ENCODE measurements at places on chromosomes 6 and 20. TPM values are rescaled to one million over a fixed set of nuclear protein-coding genes. Genes with fewer than 3 reads are reported as not detected.

The LY6G6F gene
- polyA plus RNA-seq = not detected

DNA sequence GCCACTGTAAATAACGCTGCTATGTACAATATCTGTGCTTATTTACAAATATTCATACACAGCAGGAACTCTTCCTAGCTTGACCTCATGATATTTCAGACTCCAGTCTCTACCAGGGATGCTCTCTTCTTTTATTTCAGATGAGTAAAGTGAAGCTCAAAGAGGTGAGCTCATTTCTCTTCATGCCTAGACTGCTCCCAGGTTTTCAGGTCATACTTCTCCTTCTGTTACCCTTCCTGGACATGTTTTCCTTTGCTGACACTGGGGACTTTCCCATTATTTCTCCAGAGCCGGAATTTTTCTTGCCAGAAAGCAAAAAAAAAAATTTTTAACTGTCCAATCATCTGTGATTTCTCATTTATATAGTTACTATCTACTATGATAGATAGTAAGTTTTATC is 147.2 kb upstream of the DST start:
- no peak for DNase-seq
- H3K4me1 ChIP-seq = no peaks in the 10 kb centered on the region
- H3K36me3 ChIP-seq = peaks cover 9% of the 10 kb centered on the region
- H3K27me3 ChIP-seq = peaks cover 5% of the 10 kb centered on the region
- H3K27ac ChIP-seq = no peak overlapping the region

- no peak for DNase-seq
- peak overlapping the region; percentile 39 for H3K27ac ChIP-seq
- H3K36me3 ChIP-seq = no peaks in the 10 kb centered on the region
- peaks cover 10% of the 10 kb centered on the region for H3K27me3 ChIP-seq
Observed at GRCh38 chr6:44554861-44555260, 167.4 kb downstream of the CDC5L start.

- H3K36me3 ChIP-seq = no peaks in the 10 kb centered on the region
- no peak overlapping the region for H3K27ac ChIP-seq
- no peaks in the 10 kb centered on the region for H3K27me3 ChIP-seq
- no peaks in the 10 kb centered on the region for H3K4me1 ChIP-seq
Observed at GRCh38 chr6:87846434-87846833, 144.4 kb upstream of the AKIRIN2 start.

The SAMD5 gene
- not detected for polyA plus RNA-seq

The IL17A gene
- not detected for polyA plus RNA-seq

- no peak overlapping the region for H3K4me3 ChIP-seq
- H3K27ac ChIP-seq = no peak overlapping the region
- H3K27me3 ChIP-seq = no peaks in the 10 kb centered on the region
- H3K36me3 ChIP-seq = peaks cover 8% of the 10 kb centered on the region
- no peak for DNase-seq
Observed at GRCh38 chr6:106167096-106167814, 81.1 kb downstream of the PRDM1 start.

GRCh38 chr20:3045042-3045815 is 623 bp upstream of the MRPS26 start:
- peaks cover 28% of the 10 kb centered on the region for H3K4me1 ChIP-seq
- peaks cover 7% of the 10 kb centered on the region for H3K36me3 ChIP-seq
- no peak for DNase-seq

DNA sequence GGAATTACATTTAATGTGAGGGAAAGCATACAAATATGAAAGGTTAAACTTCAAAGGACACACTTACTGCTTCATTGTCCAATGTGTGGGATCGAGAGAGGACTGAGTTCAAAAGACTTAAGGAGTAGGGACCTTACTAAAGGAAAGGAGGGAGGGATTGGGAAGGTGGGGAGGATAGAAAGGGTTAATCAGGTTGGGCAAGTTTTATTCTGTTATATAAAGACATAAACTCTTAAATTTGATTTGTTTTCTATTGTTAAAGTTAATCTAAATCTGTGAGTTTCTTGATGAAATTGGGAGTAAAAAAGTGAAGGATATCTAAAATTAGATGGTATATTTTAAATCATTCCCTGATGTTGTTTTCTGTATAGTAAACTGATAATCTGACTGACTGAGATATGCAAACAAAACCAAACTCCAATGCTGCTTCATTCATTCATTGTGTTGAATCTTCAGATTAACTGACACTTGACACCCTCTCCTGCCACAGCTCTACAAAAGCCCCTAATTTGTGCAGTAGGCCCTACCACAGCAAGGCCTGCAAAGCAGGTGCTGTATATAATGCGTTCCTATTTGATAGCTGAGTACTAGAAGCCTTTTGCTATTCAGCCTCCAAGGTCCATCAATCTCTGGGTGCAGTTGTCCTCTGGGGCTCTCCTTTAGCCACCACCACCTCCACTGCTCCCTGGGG is 1.3 kb upstream of the UBE2J1 start:
- peaks cover 75% of the 10 kb centered on the region for H3K4me1 ChIP-seq
- H3K27ac ChIP-seq = peak overlapping the region; percentile 95
- peaks cover 8% of the 10 kb centered on the region for H3K36me3 ChIP-seq
- peak overlapping the region; percentile 95 for H3K4me3 ChIP-seq

The EYS gene
- 0.11 TPM for polyA plus RNA-seq

The SEC63 gene
- polyA plus RNA-seq = 33.3 TPM

- no peaks in the 10 kb centered on the region for H3K27me3 ChIP-seq
- no peak overlapping the region for H3K4me3 ChIP-seq
- no peaks in the 10 kb centered on the region for H3K4me1 ChIP-seq
- no peak for DNase-seq
- no peak overlapping the region for H3K27ac ChIP-seq
- peaks cover 10% of the 10 kb centered on the region for H3K36me3 ChIP-seq
Observed at GRCh38 chr6:80235647-80236046, 129.2 kb downstream of the BCKDHB start.

The SLC12A5 gene
- not detected for polyA plus RNA-seq

DNA sequence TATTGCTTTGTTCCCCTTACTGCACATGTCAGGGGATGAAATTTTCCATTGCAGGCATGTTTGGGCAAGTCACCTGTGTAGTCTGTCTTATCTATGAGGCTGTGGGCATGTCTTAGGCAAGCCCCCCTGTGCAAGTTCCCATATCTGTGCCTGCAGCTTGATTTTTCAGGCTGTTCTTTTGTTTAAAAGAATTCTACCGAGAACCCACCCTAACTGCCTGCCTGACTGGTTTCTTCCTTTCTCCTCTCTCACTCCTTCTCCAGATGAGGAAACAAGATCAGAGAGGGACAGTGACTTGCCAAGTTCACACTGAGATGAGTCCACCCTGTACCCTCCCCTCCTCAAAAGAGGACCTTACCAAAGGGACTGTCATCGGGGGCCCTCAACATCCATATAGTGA is 11.0 kb downstream of the TREML2 start:
- H3K4me1 ChIP-seq = peaks cover 85% of the 10 kb centered on the region
- no peak overlapping the region for H3K4me3 ChIP-seq
- H3K27me3 ChIP-seq = no peaks in the 10 kb centered on the region

The PLA2G7 gene
- 0.14 TPM for polyA plus RNA-seq

The RAB22A gene
- polyA plus RNA-seq = 15.8 TPM

The GID8 gene
- 15.8 TPM for polyA plus RNA-seq

GRCh38 chr20:53141201-53142050 is 169.3 kb downstream of the TSHZ2 start:
- no peak overlapping the region for H3K27ac ChIP-seq
- H3K36me3 ChIP-seq = no peaks in the 10 kb centered on the region
- H3K4me3 ChIP-seq = no peak overlapping the region
- no peak for DNase-seq
- peaks cover 8% of the 10 kb centered on the region for H3K27me3 ChIP-seq
- no peaks in the 10 kb centered on the region for H3K4me1 ChIP-seq

GRCh38 chr20:59822291-59823029 is 111.0 kb downstream of the SYCP2 start:
- no peaks in the 10 kb centered on the region for H3K4me1 ChIP-seq
- H3K4me3 ChIP-seq = no peak overlapping the region
- H3K36me3 ChIP-seq = no peaks in the 10 kb centered on the region
- H3K27me3 ChIP-seq = peaks cover 27% of the 10 kb centered on the region

GRCh38 chr6:41571021-41571780 is 25.0 kb downstream of the FOXP4 start:
- DNase-seq = no peak
- peaks cover 28% of the 10 kb centered on the region for H3K4me1 ChIP-seq
- no peaks in the 10 kb centered on the region for H3K27me3 ChIP-seq
- no peak overlapping the region for H3K27ac ChIP-seq

GRCh38 chr6:38012573-38012972 is 193.0 kb downstream of the ZFAND3 start:
- no peaks in the 10 kb centered on the region for H3K27me3 ChIP-seq
- peaks cover 16% of the 10 kb centered on the region for H3K4me1 ChIP-seq
- H3K27ac ChIP-seq = no peak overlapping the region
- H3K36me3 ChIP-seq = peaks cover 10% of the 10 kb centered on the region

DNA sequence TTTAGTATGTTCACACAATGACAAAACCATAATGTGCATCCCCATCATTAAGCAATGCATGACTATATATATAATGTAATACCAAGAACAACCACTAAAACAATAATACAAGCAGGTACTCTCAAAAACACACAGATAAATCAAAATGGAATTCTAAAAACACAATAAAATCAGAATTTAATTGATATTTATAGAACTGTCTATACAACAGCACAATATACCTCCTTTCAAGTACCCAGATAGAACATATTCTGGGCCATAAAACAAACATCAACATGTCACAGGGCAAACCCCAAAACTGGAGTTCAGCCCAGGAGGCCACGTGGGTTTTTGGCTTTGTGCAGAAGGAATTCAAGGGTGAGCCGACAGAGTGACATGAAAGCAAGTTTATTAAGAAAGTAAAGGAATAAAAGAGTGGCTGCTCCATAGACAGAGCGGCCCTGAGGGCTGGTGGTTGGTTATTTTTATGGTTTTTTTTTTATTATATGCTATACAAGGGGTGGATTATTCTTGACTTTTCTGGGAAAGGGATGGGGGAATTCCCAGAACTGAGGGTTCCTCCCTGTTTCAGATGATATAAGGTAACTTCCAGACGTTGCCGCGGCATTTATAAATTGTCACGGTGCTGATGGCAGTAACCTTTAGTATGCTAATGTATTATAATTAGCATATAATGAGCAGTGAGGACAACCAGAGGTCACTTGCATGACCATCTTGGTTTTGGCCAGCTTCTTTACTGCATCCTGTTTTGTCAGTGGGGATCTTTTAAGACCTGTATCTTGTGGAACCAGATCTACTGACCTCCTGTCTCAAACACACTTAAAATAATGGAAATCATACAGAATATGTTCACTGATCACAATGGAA is 5.6 kb downstream of the RAB23 start:
- peaks cover 11% of the 10 kb centered on the region for H3K36me3 ChIP-seq
- no peak for DNase-seq
- no peaks in the 10 kb centered on the region for H3K27me3 ChIP-seq
- H3K4me3 ChIP-seq = no peak overlapping the region
- H3K27ac ChIP-seq = no peak overlapping the region

DNA sequence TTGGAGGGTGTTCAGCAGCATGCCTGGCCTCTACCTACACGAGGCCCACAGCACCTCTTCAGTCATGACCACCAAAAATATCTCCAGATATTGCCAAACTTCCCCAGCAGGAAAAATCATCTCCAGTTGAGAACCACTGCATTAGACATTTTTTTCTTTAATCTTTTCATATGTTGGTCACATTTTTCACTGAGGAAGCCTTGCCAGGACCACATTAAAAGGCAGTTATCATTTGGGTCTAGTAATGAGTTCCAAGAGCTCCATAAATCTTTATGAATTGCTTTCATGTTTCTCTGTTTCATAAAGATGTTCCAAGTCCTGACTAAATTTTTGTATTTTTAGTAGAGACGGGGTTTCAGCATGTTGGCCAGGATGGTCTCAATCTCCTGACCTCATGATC is 28.8 kb downstream of the MTRES1 start:
- no peak for DNase-seq
- no peaks in the 10 kb centered on the region for H3K36me3 ChIP-seq
- peaks cover 9% of the 10 kb centered on the region for H3K4me1 ChIP-seq
- no peak overlapping the region for H3K27ac ChIP-seq

The GNRH2 gene
- not detected for polyA plus RNA-seq

The RUNX2 gene
- polyA plus RNA-seq = 0.08 TPM

The GJA10 gene
- polyA plus RNA-seq = not detected

DNA sequence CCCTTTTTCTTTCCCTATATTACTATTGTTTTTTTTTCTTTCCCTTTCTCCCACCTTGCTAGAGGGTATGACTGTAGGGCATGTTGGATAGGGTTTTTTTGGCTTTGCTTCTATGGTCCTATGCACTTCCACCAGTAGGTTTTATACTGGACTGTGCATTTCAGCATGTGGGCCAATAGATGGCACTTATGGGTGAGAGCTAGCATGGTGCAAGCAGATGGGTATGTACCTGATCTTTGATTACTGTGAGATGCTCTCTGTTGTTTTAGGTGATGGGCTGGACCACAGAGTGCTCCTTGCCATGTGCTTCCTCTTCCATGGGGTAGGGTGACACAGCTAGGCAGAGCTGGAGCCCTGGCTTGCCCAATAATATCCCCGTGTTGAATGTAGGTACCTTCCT is 128.5 kb upstream of the CHD6 start:
- H3K4me3 ChIP-seq = no peak overlapping the region
- no peak overlapping the region for H3K27ac ChIP-seq
- H3K27me3 ChIP-seq = peaks cover 61% of the 10 kb centered on the region
- H3K4me1 ChIP-seq = no peaks in the 10 kb centered on the region
- no peak for DNase-seq

GRCh38 chr6:139932671-139933070 is 558.2 kb upstream of the CITED2 start:
- no peak overlapping the region for H3K27ac ChIP-seq
- H3K4me3 ChIP-seq = no peak overlapping the region
- no peak for DNase-seq
- H3K36me3 ChIP-seq = no peaks in the 10 kb centered on the region
- H3K4me1 ChIP-seq = no peaks in the 10 kb centered on the region
- no peaks in the 10 kb centered on the region for H3K27me3 ChIP-seq

GRCh38 chr6:49072146-49072545 is 390.9 kb downstream of the MMUT start:
- H3K36me3 ChIP-seq = no peaks in the 10 kb centered on the region
- no peaks in the 10 kb centered on the region for H3K4me1 ChIP-seq
- DNase-seq = no peak

DNA sequence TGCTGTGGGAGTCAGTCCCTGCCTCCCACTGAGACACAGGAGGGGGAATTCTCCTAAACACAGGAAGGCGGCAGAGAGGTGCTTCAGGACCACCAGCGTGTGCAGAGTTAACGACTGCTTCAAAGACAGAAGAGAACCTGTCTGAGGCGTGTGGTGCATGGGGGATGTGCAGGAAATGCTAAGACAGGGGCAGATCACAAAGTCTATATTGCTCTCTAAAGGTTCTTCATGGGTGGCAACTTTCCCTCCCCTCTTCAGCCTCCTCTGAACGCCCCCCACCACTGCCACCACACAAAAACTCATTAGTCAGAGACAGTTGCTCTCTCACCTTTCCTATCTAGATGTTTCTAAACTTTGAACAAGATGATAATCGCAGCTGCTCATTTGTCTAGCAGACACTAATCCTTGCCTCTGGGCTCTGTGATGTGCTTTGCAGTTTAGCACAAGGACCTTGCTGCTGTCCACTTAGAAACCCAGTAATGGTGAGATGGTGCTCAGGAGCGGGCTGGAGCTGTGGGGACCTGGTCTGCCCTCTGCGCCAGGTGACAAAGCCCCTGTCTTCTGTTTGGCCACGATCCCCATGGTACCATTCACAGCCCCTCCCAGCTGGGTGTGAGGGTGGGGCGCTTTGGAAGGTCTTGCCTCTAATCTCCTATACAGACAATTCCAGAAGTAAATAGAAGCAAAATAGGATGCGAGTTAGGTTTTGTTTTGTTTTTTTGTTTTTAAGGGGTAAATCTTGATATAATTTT is 219.6 kb downstream of the NRN1 start:
- peaks cover 8% of the 10 kb centered on the region for H3K36me3 ChIP-seq
- H3K4me3 ChIP-seq = no peak overlapping the region
- H3K27me3 ChIP-seq = no peaks in the 10 kb centered on the region

The PEX7 gene
- 8.2 TPM for polyA plus RNA-seq

Data from naive B cell (primary cell).